ENCODE measurements at places on chromosomes 16 and 17.

DNA sequence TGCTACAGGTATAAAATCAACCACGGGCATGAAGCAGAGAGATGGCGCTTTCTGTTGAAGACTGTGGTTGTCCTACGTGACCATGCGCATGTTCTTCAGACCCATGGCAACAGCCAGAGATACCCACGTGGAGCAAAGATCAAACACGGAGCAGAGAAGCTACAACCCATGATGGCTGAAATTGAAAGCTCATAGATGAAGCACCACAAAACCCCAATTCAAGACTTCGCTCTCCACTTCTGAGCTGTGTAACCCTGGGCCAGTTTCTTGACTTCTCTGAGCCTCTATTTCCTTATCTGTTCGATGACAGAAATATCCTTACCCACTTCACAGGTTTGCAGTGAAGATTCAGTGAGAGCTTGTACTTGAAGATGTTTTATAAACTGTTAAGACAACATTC, 49.6 kb downstream of the C16orf95 start:
- DNase-seq, result no peak

DNA sequence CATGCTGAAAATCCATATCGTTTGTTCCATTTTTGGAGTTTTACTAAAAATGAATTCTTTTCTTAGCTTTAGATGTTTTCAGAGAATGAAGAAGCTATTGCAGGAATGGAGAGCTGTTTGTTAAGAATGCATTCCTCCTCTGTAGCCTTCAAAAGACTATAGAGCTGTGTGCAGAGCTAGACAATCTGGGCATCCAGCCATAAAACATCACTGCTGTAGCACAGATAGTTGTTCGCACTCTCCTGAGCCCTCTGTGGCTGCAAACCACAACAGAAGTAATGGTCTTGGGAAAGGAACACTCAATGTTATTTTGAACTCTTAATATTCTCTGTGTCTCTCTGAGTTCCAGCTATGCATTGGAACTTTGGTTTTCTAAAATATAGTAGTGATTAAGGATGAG, 4.9 kb downstream of the TNRC6C start:
- peak; percentile 87 for DNase-seq

DNA sequence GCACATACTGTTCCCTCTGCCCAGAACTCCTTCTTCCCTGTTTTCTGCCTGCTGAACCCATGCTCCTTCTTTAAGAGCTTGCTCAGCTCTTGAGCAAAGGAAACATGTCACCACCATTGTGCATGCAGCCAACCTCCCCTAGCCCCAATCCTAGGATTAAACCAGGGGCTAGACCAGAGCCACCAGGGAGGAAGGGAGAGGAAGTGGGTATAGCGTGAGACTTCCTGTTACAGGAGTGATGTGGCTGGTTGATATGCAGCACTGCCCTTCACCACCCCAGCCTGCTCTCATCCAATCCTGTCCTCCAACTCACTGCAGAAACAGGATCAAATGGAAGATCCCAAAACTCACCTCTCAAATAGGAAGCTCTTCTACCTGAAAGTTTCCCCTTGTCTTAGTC, 67.1 kb upstream of the CDH5 start:
- DNase-seq, result no peak

- no peak for DNase-seq
Observed at GRCh38 chr17:17345686-17346427, 42.7 kb downstream of the NT5M start.

GRCh38 chr16:50372611-50373344, 4.0 kb upstream of the BRD7 start:
- DNase-seq, result no peak

DNA sequence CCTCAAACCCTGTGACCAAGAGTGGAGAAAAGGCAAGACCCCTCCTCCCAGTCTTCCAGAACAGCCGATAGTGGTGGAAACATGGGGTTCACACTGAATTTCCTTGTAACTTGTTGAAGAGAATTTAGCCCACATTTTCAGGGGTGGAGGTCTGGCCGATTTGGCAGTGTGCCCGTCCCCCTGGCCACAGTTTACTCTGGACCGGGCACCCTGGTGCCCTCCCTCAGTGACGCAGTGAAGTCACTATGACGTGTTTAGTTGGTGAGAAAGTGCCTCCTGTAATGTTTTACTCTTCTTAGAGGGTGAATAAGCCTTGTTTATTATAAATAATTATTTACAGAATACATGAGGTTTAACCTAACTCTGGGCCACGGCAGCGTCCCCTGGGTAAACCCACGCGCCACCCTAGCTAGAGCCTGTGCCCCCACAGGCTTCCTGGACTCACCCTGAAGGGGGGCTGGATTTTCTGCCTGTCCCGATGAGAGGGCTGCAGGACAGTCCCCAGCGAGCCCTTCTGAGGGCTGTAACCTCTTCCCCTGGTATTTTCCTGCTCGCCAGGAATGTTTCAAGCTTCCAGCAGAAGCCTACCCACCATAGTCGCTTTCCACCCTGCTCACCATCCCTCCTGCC, 316.9 kb downstream of the SEC14L1 start:
- no peak for DNase-seq

DNA sequence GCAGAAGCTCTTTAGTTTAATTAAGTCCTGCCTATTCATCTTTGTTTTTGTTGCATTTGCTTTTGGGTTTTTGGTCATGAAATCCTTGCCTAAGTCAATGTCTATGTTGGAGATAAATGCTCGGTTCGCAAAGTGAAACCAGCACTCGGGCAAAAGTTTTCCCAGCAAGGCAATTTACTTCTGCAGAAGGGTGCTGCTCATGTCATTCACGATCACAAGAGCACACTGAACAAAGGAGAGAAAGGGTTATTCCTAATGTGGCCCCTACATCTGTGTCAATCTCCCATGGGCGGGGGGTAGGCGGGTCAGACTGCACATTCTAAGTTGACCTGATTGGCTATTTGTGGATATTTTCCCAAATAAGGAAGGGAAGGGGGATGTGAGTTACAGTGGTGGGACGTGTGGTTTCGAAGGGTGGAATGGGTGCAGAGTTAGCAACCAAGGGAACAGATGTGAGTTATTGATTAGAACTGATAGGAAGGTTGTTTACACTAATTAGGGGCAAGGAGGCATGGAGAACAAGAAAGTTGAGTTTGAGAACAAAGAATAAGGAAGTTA, 23.0 kb downstream of the ATF7IP2 start:
- DNase-seq, result no peak

DNA sequence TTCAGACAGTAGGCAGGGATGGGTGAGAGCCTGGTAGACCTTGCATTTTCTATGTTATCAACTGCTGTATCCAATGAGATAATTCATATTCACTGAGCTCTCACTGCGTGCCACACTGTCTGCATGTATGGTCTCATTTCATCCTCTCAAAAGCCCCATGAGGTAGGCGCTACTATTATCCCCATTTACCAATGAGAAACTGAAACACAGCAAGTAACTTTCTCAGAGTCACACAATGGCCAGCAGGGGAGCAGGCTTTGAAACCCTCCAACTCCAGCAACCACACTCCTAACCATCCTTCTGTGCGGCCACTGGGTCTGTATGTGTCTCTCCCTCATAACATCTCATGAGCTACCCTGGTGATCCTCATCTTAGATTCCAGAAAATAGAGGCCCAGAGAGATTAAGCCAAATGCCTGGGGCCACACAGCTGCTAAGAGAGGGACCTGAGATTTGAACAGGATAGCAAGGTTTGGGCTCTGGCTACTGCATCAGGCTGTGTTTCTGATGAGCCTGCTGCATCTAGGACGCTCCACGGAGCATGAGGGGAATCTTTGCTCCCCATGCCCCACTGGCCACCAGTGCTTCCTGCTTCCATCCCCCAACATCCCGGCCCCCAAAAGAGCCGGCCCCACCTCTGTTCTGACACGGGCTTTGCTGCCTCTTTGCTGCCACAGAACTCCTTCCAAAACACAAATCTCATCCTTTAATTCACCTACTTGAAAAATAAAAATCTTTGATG, 3.2 kb downstream of the CCR7 start:
- no peak for DNase-seq
